ENCODE measurements at places on chromosomes 16 and 17.

- no peak for DNase-seq
Measured at GRCh38 chr16:4684058-4684715, 9.2 kb upstream of the NUDT16L1 start.

GRCh38 chr16:4328046-4328781 is 12.3 kb downstream of the GLIS2 start:
- DNase-seq: no peak

- DNase-seq: no peak
Measured at GRCh38 chr16:83402160-83402814, 405.5 kb upstream of the HSBP1 start.

GRCh38 chr16:85062845-85063244 is 35.2 kb downstream of the KIAA0513 start:
- no peak for DNase-seq

GRCh38 chr16:57427824-57428223 is 19.4 kb downstream of the CIAPIN1 start:
- no peak for DNase-seq

DNA sequence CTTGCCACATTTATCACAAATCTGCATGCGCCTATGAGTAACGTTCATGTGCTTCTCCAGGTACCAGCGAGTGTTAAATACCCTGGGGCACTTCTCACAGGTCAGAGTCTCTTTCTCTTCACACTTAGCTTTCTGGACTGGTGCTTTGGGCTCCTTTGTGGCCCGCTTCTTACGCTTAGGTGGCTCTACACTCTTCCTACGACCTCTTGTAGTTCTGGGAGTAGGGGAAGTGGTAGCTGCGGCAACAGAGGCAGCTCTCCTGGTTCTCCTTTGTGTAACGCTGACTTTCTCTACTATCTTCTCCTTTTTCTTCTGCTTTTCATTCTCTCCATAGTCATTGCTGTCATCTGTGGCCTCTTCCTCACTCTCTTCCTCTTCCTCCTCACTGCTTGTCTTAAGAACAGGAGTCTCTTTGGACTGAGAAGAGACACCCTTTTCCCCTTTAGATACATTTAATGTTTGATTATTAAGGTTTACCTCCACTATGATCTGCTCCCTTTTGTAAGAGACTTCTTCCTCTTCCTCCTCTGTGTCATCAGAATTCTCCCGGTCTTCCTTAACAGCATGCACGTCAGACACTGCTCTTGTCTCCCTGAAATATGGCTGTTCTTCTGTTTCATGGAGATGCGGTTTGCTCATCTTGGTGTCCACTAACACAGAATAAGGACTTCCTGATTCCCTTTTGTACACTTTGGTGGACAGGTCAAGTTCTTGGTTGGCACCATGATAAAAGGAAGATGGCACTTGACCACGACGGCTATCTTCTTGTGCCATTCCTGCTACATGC is 45.0 kb downstream of the ZNF652 start:
- no peak for DNase-seq

DNA sequence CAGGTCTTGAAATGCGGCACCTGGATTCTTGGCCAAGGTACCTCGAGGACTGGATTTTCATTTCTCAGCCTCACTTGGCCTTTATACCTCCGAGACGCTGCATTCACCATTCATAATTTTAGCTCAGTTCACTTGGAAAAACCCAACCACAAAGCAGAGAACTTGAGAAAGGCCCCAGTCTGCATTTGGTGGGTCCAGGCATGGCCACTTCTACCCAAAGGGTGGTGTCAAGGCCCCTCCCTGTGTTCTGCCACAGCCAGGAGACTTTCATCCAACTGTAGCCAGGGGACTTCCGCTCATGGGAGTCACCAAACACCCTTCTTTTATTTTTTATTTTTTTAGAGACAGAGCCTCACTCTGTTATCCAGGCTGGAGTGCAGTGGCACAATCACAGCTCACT is 14.7 kb upstream of the TVP23A start:
- no peak for DNase-seq

GRCh38 chr17:7442142-7442541 is 2.7 kb upstream of the CHRNB1 start:
- no peak for DNase-seq

DNA sequence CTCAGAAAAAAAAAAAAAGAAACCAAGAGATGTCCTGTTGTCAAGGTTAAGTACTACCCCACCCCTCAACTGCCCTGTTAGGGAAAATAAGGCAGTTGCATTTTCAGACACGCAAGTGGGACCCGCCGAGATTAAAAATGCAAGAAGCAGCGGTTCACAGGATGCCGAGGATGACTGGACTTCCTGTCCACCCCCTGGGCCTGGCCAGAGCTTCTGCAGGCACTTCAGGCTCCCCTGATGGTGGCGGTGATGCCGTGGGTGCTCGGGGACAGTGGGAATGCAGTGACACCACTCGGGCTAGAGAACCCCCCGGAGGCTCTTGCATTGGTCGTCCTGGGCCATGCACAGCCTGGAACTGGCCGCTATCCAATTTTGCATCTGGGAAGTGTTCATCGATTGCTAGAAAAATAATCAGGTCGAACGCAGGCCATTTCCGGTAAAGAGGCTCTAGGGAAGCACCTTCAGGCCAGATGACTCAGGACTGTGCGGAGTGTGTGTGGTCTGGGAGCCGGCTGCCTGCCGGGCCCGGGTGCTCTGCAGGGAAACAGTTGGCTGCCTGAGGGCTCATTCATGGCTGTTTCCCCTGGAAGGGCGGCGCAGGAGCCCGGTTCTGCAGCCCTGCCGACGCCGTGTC is 13.4 kb upstream of the CRISPLD2 start:
- peak; percentile 71 for DNase-seq

DNA sequence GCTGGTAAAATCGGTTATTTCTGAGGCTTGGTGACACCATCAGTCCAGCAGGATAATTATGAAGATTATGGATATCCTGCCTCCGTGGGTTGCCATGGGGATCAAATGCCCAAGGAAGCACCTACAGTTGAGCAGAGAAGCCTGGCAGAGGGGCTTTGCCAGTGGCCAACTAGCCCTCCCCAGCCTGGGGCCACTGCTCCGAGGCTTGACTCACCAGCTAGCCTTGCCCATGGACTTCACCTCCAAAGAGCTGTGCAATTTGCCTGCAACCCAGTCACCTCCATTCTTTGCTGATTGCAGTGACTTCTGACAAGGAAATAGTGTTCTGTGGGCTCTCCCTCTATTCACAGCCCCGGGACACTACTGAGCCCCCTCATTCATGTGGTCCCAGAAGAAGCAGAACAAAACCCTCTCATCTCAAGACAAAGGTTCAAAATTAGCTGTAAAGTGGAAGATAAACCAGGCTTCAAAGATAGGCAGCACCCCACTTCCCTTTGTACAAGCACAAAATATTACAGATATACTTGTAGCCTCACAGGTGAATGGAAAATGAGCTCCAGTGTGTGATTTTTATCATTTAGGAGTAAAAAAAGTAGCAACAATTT is 1.6 kb downstream of the PECAM1 start:
- no peak for DNase-seq

DNA sequence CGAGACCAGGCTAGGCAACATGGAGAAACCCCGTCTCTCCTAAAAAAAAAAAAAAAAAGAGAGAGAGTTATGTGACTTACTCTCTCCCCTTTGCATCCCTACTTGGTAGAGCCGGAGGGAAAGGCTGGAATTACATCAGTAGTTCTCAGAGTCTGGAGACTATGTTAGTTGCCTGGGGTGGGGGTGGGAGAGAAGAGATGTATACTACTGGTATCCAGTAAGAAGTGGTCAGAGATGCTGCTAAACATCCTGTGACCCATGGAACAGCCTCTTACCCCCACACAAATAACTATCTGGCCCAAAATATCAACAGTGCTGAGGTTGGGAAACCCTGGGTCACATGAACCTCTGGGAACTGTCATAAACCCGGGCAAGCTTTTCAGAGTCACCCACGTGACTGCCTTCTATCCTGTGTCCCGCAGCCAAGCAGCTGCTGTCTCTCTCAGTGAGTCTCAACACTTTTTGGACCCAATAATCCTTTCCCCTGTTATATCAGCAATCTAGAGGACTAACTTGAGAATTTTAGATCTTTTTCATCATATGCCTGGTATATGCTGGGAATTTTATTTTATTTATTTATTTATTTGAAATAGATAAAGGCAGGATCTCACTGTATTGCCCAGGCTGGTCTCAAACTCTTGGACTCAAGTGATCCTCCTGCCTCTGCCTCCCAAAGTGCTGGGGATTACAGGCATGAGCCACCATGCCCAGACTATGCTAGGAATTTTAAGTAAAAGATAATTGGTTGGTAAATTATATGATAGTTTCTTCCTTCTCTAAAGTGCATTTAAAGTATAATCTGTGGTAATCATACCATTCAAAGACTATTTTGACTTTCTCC is 8.7 kb downstream of the EIF1 start:
- no peak for DNase-seq

DNA sequence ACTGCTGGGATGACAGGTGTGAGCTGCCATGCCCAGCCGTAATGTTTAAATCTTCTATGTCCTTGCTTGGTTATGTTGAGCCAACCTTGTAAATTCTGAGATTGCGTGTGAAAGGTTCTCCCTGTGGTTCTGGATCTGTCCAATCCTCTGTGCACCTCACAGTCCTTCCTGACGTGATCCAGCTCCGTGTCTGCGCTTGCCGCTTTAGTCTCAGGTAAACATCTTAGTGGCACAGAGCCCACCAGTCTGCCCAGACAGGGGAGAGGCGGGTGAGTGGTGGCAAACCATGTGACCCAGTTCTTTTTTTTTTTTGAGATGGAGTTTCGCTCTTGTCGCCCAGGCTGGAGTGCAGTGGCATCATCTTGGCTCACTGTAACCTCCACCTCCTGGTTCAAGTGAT is 13.9 kb downstream of the SLC25A10 start:
- DNase-seq: no peak

DNA sequence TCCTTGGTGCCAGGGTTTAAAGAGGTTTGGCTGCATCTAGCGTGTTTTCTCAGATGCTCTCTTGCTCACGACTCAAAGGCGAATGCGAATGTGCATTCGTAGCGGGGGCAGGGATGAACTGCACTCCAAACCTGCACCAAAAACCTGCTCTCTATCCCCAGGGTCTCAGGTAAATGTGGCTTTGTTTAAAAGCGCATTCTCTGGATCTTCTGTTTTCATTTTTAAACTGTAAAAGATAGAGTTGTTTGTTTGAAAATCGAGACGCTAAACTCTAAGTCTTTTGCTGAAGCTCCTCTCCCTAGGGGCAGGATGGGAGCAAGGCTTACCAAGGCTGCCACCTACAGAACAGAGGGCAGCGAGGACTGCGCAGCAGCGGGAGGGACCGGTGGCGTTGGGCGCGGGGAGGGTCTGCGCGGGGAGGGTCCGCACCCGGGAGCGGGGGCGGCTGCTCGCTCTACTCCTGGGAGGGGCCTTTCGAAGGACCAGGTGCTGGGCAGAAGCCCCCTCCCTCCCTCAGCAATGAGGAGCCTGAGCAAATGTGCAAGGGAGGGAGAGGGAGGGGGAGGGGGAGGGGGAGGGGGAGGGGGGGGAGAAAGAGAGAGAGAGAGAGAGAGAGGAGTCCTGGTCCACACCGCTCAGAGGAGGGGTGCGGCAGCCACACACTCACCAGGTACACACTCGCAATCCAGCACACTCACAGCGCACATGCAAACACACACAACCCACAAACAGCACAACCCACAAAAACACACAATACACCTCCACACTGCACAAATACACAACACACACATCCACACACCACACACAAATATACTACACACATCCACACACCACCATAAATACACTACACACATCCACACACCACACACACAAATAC is 142.8 kb downstream of the GRIN2A start:
- no peak for DNase-seq

DNA sequence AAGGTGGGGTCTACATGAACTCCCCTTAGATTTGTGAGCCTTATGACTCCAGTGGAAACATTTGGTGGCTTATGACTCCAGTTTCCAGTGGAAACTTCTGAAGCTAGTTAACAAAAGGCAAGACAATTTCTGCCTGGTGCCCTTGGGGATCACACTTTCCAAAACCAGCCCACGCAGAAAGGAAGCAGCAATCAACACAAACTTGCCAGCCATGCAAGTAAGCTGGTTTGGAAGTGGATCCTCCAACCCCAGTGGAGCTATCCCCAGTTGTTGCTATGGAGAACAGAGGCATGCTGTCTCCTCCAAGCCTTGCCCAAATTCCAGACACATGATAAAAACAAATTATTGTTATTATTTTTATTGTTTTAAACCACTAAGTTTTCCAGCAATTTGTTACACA is 130.9 kb downstream of the CDH11 start:
- no peak for DNase-seq

GRCh38 chr17:82127315-82127595 is 29.2 kb upstream of the FASN start:
- no peak for DNase-seq

- peak; percentile 24 for DNase-seq
Measured at GRCh38 chr17:31788956-31789355, 70.1 kb downstream of the COPRS start.

- DNase-seq: no peak
Measured at GRCh38 chr17:29855686-29856085, 74.3 kb downstream of the SSH2 start.

GRCh38 chr17:75814021-75814395 is 29.4 kb downstream of the UNK start:
- no peak for DNase-seq

GRCh38 chr17:82461827-82462524 is 3.4 kb downstream of the NARF start:
- no peak for DNase-seq

GRCh38 chr17:74342224-74342623 is 16.2 kb downstream of the KIF19 start:
- DNase-seq: no peak

DNA sequence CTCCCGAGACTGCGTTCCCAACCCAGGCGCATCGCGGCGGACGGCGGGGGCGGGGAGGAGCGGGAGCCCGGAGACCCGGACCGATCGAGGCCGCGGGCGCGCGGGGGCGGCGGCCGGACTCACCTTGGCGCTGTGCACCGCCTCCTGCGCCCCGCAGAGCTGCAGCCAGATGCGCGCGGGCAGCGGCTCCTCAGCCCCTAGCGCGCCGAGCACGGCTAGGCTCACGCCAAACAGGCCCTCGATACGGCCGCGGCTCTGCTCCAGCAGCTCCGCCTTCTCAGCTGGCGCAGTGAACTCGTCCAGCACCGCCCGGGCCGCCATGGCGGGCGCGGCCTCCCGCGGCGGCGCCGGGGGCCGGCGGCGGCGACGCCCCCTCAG is 339 bp downstream of the N4BP1 start:
- no peak for DNase-seq

DNA sequence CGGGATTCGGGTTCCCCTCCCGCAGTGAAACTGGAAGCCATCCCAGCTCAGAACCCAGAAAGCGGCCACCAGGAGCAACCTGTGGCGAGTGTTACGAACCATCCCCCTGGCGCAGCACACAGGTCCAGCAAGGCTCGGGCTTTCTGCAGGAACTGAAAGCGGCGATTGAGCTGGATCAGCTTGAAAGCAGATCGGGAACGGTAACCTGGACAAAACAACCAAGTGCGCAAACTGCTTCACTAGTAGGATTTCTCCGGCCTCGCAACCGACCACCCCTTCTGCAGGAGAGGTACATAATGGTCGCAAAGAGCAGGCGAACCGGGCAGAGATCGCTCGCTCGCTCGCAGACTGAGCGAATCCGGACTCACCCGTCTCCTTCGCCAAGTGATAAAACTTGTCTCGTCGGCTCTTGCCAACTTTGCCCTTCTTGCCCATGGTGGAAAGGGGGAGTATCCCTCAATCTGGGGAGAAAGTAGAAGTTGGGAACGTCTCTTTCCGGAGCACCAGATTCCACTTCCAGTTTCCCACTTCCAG is 696 bp upstream of the PSMC5 start:
- no peak for DNase-seq

GRCh38 chr16:47320546-47321310 is 140.1 kb downstream of the ITFG1 start:
- DNase-seq: no peak

GRCh38 chr16:89190150-89190958 is 10.0 kb downstream of the SLC22A31 start:
- DNase-seq: no peak

GRCh38 chr16:69351309-69352027 is at the start of gene TMED6:
Gene TMED6, minus strand, starts transcription at chr16:69351786. Its CDS starts 33 bp downstream, at chr16:69351753.
- DNase-seq: no peak
